ENCODE measurements at places on chromosomes 4 and X.

- DNase-seq: no peak
Measured at GRCh38 chr4:96131186-96131585, 291.3 kb downstream of the PDHA2 start.

DNA sequence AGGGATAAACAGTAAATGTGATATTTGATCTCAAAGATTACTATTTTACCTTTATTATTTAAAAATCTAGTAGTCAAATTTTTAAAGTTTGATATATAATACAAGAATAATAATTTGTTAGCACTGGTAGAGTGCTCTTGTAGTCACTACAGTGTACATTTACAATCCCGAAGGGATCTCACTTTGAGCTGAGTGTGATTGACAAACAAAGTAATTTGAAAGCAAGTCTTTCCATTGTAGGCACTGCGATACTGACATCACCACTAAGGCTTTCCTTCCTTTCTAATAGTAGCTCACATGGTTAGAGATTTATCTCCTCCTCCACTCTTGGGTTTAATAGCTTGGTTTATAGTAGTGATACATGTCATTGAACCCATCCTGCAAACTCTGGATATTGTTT is 280.6 kb downstream of the PARM1 start:
- DNase-seq: no peak

DNA sequence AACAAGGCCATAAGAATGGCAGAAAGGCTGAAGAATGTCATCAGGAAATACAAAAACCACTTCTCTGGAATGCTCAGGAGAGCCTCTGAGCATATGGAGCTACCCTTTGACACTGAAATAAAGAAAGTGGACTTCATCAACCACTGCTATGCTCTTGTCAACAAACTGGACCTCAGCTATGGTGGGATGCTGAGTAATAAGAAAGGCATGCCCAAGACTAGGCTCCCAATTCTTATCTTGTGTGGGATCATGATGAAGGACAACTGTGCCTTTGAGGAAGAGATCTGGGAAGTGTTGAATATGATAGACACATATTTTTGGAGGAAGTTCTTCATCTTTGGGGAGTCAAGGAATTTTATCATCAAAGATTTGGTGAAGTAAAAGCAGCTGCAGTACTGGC is 86.9 kb upstream of the MAGEB16 start:
- DNase-seq: no peak

DNA sequence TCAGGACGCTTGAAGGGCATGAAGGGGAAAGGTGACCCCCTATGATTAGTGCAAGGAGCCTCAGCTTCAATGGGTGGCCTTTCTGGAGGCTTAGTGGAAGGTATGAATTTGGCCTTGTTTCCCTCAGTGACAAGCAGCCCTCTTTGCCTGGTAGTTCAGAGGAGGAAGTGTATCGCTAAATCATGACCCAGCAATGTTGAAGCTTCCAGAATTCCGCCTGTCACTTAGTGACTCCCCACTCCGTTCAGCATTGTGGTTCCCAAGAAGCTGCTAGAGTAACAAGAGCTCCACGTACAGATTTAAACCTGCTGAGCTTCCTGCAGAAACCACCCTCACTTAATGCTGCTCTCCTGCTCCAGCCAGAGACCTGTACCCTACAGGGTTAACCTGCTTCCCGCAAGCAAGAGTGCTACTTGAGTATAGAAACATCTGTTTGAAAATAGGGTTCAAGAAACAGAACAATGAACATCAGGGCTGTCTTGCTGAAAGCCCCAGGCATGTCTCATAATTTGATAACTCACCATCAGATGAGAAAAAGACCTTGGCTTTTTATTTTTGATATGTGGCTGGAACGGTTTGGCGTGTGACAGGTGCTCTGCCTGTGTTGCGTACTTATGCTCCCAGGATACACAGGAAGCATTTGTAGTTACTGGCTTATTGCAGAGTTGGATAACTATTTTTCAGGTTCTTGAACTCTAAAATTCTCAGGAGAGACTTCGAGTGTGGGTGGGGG is 105.2 kb downstream of the UCHL1 start:
- DNase-seq: no peak

DNA sequence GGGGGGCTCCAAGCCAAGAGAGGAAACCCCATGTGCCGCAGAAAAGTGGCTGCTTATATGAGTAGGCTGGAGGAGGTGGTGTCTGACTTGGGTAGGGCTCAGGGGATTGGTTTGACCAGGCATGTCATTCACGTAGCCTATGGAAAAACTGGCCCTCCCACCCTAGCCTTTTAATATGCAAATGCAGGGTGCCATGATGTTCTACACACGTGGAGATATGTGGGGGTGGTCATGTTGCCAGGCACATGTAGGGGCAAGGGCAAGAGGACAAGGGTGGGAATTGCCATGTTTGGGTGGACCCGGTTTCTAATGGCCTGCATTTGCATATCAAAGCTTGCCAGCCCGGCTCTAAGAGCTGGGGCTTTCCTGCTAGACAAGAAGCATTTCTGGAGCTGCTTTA is 86.9 kb upstream of the SHISA3 start:
- DNase-seq: no peak

- no peak for DNase-seq
Measured at GRCh38 chr4:180336494-180337090, 1906.6 kb upstream of the TENM3 start.

DNA sequence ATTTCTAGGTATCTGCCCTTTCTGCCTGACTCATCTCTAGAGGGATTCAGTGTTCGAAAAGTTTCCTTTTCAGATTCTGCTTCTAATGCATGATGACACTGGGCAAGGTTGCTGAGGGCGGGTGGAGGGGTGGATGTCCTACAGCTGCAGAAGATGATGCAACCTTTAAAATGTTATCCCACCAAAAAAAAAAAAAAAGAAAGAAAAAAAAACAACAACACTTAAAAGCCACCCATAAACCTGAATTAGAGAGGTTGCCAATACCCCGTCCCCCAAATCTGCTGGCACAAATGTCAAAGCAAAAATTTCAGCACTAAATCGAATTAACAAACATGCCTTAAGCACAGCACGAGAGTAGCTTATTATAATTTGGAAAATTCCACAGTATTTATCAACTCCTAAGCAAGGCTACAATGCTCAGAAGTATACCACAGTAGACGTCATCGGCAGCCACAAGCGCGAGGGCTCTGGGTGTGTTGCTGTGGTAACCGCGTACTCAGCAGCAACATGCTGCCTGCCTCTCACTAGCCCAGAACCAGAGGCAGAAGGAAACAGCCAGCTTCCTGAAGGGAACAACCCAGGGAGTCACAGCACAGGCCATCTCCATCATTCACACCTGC is 167.5 kb upstream of the MAP3K15 start:
- DNase-seq: peak; percentile 13

DNA sequence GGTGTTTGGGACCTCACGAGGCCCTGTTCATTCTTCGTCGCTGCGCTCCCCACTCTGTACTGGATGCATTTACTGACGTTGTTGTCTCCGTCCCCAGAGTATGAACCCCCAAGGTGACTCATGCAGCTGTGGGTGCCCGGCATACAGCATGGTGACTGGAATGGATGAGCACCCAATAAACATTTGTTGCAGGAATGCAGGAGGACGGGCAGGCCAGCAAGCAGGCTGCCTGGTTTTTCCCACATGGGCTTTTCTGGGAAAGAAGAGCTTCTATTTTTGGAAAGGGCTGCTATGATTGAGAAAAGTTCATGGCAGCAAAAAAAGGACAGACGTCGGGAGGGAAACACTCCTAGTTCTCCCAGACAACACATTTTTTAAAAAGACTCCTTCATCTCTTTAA is 893 bp upstream of the SOD3 start:
- DNase-seq: no peak

DNA sequence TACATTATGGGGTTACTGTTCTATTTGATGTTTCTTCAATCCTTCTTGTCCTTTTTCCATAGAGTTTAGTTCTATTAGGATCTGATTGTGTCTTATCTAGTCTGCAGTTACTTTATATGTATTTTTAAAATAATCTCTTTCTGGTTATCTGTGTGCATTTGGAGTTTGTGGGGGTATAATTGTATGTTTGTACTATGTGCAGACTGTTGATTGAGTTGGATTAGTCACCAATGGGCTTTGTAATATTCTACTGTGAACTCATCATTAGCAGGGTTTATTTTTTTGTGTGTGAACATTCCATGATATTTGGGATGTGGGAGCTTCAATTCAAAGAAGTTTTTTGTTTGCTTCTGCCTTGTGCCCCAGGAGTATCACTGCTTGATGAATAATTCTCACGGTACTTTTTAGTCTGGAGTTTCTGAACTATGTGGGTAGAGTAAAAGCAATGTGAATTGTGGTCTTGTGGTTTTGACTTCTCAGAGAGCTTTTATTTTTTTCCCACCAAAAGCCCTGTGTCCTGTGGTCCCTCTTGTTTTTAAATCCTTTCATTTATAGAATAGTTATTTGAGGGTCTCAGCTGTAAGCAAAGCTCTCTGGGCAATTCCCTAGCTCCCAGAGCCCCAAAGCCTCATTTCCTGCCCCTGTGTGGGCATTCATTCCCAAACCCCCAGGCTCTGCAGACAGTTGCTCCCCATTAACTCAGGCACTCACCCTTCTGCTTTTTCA is 127.8 kb downstream of the PHKA2 start:
- no peak for DNase-seq

- DNase-seq: no peak
Measured at GRCh38 chr4:99013402-99013843, 17.9 kb downstream of the METAP1 start.

DNA sequence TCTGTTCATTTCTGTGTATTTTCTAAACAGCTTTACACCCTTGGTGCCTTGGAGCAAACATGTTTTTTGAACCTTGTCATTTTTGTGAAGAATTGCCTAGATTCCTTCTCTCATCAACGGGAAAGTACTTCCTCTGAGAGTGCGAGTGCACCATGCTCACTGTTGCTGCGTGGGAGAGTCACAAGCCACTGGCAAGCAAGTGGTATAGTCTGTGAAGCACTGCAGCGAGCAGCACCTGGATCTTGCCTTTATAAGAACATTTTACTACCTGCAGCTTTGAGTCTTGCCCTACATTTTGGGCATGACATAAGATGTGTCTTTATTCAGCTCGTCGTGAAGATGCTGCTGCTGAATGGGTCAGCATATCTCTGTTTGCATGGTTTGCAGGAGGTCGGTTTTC is 44.9 kb downstream of the HADH start:
- no peak for DNase-seq

- no peak for DNase-seq
Measured at GRCh38 chr4:147786531-147786930, 54.6 kb downstream of the ARHGAP10 start.

- DNase-seq: no peak
Measured at GRCh38 chr4:184731056-184731455, 2.8 kb downstream of the CENPU start.

DNA sequence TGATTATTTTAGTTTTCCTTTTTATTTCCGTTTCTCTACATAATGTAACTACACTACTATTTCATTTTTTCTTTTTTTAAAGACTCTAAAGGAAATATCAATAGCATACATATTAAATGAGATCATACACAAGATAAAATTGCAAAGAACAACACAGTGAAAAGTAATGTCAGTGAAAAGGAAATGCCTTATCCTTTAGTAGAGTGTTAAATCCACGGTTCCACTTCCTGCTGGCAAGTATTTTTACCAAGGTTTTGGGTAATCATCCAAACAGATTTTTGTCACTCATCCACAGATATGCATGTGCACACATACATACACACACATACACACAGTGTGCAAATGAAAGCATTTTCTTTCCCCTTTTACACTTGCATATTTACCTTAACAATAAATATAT is 548.9 kb downstream of the PPP4R3C start:
- no peak for DNase-seq

- no peak for DNase-seq
Measured at GRCh38 chrX:67289055-67289499, 254.7 kb upstream of the AR start.

DNA sequence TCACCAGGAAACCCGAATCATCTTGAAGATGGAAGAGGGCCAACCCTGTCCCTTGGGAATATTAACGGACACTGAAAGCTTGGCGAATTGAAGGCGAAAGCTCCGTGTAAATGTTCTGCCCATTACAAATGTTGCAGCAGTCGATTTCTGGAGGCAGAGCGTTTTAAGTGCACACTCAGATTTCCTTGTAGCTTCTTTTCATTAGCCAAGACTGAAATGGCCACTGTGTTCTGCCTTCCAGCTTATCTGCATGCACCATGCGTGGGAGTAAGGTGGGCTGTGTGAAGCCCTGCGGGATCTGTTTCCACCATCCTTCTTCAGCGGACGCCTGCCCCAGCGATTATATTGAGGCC is 1.3 kb downstream of the SMIM20 start:
- no peak for DNase-seq

- no peak for DNase-seq
Measured at GRCh38 chr4:101153653-101154052, 193.7 kb downstream of the PPP3CA start.

GRCh38 chr4:42398171-42398870 is 1.0 kb downstream of the SHISA3 start:
- no peak for DNase-seq

DNA sequence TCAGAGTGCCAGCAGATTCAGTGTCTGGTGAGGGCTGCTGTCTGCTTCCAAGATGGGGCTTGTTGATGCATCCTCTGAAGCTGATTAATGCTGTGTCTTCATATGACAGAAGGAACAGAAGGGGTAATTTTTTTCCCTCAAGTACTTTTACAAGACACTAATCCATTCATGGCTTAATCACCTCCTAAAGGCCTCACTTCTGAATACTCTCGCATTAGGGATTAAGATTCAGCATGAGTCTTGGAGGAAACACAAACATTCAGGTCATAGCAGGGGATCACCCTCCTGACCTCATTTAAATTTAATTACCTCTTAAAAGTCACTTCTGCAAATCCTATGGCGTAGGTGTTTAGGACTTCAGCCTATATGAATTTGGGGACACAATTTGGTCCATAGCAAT is 1145.5 kb upstream of the PCDH10 start:
- DNase-seq: no peak

GRCh38 chr4:142408003-142408441 is 438.1 kb downstream of the INPP4B start:
- DNase-seq: no peak

DNA sequence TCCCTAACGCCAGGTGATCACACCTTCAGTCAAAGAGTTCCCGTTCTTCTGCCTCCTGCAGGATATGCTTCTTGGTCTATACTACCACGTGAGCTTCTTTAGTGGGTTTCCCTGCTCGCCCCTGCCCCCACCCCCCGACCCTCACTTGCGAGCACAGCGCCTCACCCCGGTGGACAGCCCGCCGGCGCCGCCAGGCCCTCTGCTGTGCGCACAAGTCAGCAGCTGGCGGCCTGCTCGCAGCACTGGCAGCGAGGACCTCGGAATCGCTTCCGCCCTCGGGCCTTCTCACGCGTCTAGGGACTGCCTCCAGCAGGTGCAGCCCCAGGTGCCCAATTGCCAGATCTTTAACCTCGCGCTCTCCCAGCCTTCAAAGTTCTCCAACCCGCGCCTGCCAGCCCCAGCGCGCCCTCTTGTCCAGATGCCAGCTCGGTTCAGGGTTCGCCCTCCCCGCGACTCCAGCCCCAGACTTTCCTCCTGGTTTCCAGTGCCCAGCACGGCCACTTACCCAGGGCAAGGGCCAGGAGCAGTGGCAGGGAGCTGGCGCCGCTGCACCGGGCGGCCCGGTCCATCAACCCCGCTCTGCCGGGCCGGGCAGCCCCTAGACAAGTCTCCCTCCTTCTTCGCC is 454 bp downstream of the BTC start:
- DNase-seq: no peak

Data from activated naive CD8-positive, alpha-beta T cell treated with anti-CD3 and anti-CD28 coated beads, Interleukin-2, amount 50 U/mL, for 16 hours (primary cell).